ENCODE measurements at places on chromosomes 6 and 20. TPM values are rescaled to one million over a fixed set of nuclear protein-coding genes. Genes with fewer than 3 reads are reported as not detected.

GRCh38 chr20:3995749-3996320, 19.5 kb downstream of the RNF24 start:
- DNase-seq, result no peak

Gene HLA-DQB1
- total RNA-seq, result 3.7 TPM

Gene CD83
- 1.7 TPM for total RNA-seq

DNA sequence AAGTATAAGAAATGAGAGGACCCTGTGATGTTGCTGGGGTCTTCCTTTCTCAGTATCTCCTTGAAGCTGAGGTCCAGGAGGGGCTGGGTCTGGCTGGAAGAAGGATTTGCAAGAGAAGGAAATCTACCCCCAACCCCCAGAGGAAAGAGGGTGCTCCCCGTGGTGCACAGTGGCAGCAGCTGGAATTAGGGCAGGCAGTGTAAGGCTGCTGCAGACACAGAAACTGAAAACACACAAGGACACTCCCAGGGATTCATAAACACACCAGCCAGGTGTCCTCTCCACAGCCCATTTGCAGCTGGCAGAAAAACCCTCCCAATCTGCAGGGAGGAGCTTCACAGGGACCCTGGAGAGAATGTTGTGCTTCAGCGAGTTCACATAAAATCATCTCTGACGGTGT, 297.2 kb downstream of the CDH26 start:
- no peak for DNase-seq

Gene IRAK1BP1
- 2.1 TPM for total RNA-seq

GRCh38 chr6:7542065-7542873, 798 bp downstream of the DSP start:
- no peak for DNase-seq

GRCh38 chr20:16123623-16124022, 449.6 kb downstream of the KIF16B start:
- no peak for DNase-seq

Gene SPTLC3
- 2.2 TPM for total RNA-seq

- no peak for DNase-seq
These were observed 16.4 kb upstream of the BLOC1S5 start for GRCh38 chr6:8080362-8081151.

Gene TFAP2C
- total RNA-seq, result 0.22 TPM

GRCh38 chr20:10786678-10787077, 112.9 kb upstream of the JAG1 start:
- no peak for DNase-seq

Gene NKX2-4
- not detected for total RNA-seq

DNA sequence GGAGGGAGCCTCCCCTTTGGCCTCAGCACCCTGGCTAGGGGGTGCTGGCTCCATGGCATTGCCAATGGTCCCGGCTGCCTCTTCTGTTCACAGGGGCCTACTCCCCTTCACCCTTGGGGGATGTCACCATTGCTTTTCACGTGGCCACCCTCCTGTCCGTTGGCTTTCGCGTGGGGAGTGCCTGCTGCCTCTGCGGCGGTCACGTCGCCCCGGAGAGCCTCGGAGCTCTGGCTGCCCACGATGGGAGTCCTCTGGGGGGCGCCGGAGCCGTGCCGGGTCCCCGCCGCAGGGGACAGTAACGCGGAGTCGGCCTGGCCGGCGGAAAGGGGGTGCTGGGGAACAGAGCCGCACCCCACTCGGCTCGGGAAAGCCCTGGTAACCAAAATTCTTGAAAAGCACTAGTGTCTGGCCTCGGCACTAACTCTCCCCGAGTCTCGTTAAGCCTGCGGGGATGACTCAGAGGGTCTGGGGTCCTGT, 661 bp upstream of the HEBP2 start:
- no peak for DNase-seq

- peak; percentile 27 for DNase-seq
These were observed 106.8 kb downstream of the PXDC1 start for GRCh38 chr6:3644739-3645012.

- no peak for DNase-seq
These were observed 36.0 kb downstream of the STK35 start for GRCh38 chr20:2137552-2138201.

Gene TFAP2A
- 0.54 TPM for total RNA-seq

Gene DOK5
- 26.3 TPM for total RNA-seq

- DNase-seq, result peak; percentile 79
These were observed 527 bp downstream of the FBXO30 start for GRCh38 chr6:145814035-145814500.

DNA sequence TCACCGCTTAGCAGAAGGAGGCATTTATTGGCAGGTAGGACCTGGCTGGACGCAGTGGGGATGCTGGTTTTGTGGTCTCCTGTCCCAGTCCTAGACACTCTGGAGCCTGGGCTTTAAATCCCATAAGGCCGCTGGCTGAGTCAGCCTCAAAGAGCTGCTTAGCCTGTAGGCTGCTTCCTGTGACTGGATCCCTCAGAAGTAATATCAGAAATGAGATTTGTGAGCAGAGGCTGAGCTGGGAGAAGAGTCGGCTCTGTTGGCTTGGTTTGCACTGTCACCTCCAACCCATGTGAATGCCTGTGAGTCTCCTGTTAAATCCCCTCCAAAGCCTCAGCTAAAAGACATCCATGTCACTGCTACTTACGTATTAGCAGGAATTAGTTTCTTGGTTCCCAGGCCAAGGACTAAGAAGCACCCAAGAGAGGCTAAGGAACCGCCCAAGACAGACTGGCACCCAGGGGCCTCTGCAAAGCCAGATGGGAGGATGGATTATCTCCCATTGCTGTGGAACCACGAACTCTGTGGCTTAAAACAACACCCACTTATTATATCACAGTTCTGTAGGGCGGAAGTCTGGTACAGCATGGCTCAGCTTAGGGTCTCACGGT, 289.4 kb downstream of the CDC5L start:
- DNase-seq, result no peak

Gene OPRM1
- not detected for total RNA-seq

GRCh38 chr6:56459030-56459805, 183.5 kb downstream of the DST start:
- DNase-seq, result no peak

Gene RAB44
- 0.11 TPM for total RNA-seq

DNA sequence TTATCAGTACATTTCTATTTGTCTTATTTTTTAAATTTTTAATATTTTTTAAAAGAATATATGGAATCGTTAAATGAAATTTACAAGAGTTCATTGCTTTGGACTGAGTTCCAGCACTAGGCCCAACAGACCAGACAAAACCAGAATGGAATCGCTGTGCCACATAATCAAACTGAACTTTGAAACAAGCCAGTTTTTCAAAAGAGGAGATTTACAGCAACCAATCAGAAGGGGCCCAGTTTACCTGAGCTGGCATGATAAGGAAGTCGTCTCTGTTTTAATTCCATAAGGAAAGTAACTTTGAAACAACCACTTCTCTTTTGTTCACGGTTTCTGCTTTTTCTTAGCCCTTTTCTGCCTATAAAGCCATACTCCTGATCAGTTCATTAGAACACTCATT, 293.6 kb upstream of the FLRT3 start:
- DNase-seq, result no peak

DNA sequence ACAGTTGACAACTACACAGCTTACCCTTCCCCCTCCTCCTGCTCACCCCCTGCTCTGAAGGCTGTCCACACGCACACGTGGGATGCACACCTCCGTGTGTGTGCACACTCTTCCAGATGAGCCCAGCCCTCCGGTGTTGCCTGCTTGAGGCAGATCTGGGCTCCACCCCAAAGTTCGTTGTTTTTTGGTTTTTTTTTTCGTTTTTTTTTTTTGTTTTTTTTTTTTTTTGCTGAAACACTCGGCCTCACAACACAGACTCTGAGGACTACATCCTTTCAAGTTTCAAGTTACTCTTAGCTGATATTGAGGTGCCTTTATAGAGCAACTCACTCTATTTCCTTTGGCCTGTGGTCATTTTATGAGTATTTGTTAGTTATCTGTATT, 88.2 kb downstream of the RREB1 start:
- DNase-seq, result no peak

Gene PTGIS
- 37.6 TPM for total RNA-seq

DNA sequence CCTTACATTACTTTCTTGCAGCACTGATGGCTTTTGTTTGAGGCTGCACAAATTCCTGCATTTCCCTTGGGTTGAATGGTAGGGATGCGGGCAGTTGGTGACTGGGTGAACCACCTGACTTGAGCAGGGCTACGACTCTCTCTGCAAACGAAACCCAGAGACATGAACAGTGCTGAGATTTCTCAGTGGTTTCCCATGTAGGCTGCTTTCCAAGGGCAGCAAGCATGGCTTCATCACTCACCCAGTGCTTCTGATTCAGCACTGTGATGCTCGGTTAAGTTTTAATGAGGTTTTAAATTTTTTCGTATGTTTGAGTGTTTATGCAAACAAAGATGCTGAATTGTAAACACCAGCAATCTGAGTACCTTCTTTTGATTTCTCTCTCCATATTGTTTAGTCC, 127.2 kb downstream of the MTHFD1L start:
- DNase-seq, result no peak

DNA sequence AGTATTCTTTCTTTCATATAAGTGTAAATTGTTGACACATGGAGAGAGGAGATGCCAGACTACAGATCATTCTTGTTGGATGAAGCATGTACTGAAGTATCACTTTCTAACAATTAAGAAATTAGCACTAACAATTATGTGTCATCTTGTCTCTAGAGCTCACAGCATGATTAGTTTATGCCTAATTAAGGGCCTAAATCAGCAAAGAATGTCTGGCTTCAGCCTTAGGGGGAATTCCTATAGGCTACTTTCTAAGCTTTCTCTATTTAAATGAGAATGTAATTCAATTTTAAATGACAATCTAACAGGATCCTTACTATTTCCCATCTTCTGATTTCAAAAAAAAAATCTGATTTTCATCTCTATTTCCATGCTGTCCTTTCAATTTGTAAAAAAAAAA, 371.0 kb downstream of the EPHA7 start:
- no peak for DNase-seq

DNA sequence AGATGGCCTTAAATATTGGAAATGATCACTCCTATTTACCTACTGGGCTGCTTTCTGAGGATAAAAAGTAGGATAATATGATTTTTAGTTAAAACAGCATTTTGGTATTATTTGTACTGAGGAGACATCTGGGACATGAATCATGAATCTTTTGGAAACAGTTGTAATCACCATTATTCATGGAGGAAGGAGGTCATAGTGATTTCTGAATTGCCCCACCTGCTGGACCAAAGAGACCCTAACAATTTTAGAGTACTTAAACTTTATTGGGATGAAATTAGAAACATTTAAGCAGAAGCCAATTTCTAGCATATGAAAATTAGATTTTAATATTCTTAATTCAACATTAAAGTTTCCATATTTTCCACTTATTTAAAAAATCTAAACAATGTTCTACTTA, 108.4 kb upstream of the SIM1 start:
- DNase-seq, result no peak

DNA sequence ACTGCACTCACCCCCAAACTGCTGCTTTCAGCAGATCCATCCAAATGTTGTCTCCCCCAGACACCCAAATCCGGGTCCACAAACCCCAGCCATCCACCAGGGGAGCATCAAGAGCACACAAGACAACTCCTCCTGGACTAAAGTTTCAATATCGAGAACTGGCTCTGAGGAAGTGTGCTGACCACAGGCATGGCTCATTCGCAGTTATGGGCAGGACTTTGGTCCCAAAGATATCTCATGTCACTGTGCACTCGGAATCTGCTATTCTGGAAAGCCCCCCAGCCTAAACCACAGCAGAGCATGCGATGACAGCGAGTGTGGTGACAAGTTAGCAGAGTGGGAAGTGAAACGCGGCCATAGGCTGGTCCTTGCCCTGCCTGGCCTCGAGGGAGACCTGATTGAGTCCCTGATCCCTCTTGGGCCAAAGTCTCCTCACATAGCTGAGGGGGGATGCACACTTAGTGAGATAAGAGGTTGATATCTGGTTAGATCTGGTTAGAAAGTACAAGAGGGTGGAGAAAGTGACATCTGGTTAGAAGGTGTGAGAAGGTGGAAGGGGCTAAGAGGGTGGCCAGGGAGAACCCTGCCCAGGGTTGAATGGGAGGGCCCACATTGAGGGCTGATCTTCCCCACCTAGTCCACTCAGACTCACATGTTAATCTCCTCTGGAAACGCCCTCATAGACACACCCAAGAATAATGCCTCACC, 149.7 kb downstream of the MRPL14 start:
- peak; percentile 36 for DNase-seq

GRCh38 chr6:50608421-50608820, 104.9 kb upstream of the TFAP2D start:
- no peak for DNase-seq

Gene DBNDD2
- 209 TPM for total RNA-seq

- no peak for DNase-seq
These were observed 287.6 kb downstream of the PHF3 start for GRCh38 chr6:63923139-63923739.

- DNase-seq, result no peak
These were observed 417.3 kb upstream of the NOX3 start for GRCh38 chr6:155872961-155873360.

Gene RSPH9
- total RNA-seq, result 0.24 TPM

Gene TMEM244
- not detected for total RNA-seq

DNA sequence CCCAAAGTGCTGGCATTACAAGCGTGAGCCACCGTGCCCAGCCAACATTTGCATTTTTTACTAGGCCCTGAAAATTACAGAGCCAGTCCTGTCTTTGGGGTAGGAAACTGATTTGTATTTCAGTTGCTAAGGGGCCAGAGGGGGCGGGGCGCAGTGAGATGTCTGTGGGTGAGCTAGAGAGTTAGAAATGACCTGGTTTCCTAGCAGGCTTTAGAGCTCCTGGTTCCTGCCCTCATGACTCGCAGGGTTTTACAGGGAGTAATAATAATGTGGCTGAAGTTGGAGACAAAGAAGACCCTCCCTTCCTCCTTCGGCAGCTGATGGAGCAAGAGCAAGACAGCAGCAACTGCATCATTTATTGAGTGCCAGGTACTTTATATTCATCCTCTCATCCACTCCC, 131.5 kb downstream of the TFAP2C start:
- DNase-seq, result no peak

GRCh38 chr20:39076958-39077357, 114.8 kb downstream of the DHX35 start:
- no peak for DNase-seq

Data from cardiac septum (tissue), 1 donor.